Activated naive CD4-positive, alpha-beta T cell treated with anti-CD3 and anti-CD28 coated beads, Interleukin-2, amount 50 U/mL, for 16 hours (primary cell): ENCODE measurements at places on chromosomes 7 and 10.

DNA sequence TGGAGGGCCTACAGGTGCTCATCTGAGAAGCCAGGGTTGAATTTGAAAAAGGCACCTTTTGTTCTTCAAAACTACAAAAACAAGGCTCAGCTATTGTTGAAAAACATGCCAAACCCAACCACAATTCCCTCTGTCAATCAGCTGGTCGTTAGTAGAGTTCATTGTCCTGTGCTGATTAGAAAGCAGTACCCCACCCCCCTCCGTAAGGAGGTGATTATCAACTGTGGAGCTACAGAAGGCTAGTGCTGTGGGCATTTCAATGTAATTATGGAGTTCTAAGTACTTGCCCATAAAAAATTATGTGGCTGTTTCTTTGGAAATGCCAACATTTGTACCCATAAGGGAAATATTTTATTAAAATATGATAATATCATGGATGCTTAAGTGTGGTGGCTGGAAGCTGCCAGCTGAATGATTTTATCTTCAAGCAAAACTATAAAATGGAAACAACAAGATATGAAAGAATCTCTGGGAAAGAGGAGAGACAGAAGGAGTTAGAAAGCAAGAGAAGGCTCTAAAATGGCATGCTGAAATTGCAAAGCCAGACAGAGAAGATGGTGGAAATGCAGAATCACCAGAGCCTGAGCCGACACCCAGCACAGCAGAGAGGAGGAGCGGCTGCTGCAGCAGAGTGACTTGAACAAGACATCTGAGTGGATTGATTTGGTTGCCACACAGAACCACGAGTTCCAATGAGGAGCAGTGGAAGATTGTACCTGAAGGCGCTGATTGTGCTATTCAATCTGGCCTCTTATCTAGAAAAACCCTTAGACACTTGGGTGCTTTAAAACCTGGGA, 179.5 kb upstream of the LRGUK start:
- no peak for DNase-seq

GRCh38 chr7:25255611-25256332, 27.5 kb upstream of the NPVF start:
- DNase-seq = no peak

DNA sequence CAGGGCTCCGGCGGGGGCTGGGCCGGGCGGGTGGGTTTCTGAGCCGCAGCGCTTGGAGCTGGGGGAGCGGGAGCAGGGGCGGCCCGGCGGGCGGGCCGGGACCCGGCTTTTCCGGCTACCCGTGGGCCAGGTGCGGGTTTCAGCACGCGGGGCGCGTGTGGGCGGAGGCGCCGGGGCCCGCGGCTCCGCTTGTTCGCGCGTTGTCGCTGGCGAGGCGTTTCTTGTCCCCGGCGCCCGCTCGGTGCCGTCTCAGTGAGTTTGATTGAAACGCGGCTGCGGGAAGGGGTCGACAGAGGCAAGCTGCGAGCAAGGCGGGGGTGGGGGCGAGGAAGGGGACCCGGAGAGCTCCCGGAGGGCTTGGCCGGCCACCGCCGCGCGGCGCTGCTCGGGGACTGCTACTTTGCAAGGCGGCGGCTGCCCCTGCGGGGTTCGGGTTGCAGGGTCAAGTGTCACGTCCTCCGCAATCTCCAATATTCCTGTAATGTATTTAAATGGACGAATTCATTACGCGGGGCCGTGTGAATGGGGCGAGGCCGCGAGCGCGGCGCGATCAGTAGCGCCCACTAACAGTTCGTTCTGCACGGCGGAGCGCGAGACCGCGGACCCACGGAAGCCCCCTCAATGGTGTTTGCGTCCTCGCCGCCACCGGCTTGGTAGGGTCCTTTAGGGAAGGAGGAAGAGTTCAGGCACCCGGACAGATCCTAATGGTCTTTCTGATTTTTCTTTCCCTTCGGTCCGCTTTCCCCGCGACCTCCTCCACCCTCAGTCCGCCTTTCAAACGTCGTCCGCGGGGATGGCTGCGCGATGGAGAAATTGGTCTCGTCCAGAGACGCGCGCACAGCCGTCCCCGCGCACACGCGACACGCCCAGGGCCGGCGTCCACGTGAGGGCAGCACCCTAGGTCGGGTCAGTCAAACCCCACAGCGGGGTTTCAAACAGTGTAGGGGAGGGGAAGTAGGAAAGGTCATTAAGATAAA, 76.9 kb downstream of the INSIG1 start:
- DNase-seq = no peak

GRCh38 chr7:99004216-99004615, 125.9 kb downstream of the TRRAP start:
- DNase-seq = no peak

- DNase-seq = no peak
These were observed 68.0 kb downstream of the PTPRZ1 start for GRCh38 chr7:121940918-121941317.

- DNase-seq = no peak
These were observed 16.2 kb downstream of the ARHGAP21 start for GRCh38 chr10:24707445-24707844.

GRCh38 chr7:18354108-18355085, 141.2 kb upstream of the HDAC9 start:
- DNase-seq = no peak

GRCh38 chr7:26195867-26196657, 4.5 kb downstream of the HNRNPA2B1 start:
- DNase-seq = no peak

GRCh38 chr10:75107756-75108683, 3.4 kb upstream of the SAMD8 start:
- DNase-seq = no peak

- DNase-seq = no peak
These were observed 908.6 kb downstream of the SORCS3 start for GRCh38 chr10:105549731-105550130.

- peak; percentile 24 for DNase-seq
These were observed 68.0 kb upstream of the ZNF438 start for GRCh38 chr10:31099664-31100063.

DNA sequence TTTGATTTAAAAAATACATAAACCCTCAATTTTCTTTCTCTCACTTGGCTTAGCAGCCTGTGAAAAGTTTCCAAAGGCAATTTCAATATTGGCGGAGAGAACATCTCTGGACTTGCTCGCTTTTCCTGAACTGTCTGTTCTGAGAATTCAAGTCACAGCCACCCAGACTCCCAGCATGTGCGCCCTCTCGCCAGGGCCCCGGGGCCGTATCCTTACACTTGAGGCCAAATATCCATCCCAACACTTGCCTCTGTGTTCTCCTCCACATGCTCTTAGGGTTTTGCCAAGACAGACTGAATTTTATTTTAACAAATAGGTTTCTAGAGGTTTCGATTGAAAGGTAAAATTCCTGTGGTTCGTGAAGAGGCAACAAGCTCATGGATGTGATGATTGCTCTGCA, 111.5 kb upstream of the GPR26 start:
- DNase-seq = no peak

GRCh38 chr10:4847561-4848355, 21.8 kb downstream of the AKR1E2 start:
- DNase-seq = no peak

DNA sequence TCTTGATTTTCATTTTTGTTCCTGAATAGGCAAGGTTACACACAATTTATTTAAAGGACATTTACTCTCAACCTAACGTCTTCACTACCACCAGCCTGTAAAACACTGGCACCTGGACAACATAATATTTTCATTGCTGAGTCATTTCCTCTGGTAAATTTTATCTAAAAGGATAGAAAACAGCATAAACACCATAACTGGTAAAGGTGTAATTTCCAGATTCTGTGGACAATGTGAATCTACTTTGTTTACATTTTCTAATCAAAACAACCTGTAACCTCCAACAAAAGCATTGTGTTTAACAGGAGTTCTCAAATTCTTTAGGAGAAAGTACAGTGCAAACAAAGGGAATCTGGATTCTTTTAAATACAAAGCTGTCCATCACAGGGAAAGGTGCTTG, 472.0 kb upstream of the AKR1E2 start:
- no peak for DNase-seq

DNA sequence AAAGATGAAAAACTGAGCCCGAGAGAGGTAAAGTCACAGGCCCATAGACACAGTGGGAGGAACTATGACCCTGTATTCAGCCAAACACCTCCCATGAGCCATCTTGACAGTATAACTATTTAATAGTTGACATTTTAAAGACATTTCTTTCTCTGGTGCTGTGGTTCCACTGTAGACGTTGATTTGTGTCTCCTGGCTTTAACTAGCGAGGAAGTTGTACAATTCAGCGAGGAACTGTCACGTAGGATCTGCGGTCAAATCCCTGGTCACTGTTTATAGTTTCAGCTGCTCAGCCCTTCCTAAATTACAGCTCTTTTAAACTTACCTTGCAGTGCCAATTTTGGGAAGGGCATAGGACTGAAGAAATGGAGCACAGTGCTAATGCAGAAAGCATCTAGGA, 7.1 kb upstream of the CELF2 start:
- DNase-seq = no peak

- no peak for DNase-seq
These were observed 57.2 kb downstream of the DDC start for GRCh38 chr7:50507898-50508470.

GRCh38 chr7:50693455-50694130, 89.1 kb downstream of the GRB10 start:
- DNase-seq = no peak

GRCh38 chr7:17917842-17918241, 22.5 kb downstream of the SNX13 start:
- DNase-seq = no peak
